Stimulated activated CD4-positive, alpha-beta T cell treated with anti-CD3 and anti-CD28 coated beads, TNF-alpha, amount 100 ng/mL, for 4 hours (primary cell): ENCODE measurements at places on chromosomes 5 and 9.

DNA sequence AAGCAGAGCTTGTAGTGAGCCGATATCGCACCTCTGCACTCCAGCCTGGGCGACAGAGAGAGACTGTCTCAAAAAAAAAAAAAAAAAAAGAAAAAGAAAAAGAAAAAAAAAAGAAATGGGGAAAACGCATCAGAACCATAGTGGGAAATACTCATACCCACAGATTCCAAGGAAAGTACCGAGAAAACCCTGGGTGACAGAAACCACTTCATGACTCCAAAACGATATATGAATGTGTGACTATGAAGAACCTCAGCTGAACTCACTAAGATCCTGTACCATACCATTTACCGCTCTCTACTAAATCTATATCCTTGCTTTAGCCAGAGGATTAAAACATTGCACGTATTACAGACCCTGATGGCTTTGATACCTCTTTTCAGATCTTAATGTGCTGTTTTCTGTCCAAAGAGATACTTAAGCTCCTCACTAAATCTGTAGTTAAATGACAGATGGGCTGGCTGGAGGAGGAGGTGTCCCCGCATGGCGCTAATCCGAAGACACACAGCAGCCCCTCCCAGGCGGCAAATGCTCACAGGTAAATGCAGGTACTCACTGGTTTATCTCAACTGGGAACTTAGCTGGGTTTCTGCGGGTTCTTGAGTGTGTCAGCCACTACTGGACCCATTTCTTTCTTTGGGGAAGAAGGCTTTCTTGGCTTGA, 2.8 kb downstream of the LPCAT1 start:
- DNase-seq = no peak

- DNase-seq = no peak
Measured at GRCh38 chr5:106699796-106700195, 970.9 kb downstream of the EFNA5 start.

DNA sequence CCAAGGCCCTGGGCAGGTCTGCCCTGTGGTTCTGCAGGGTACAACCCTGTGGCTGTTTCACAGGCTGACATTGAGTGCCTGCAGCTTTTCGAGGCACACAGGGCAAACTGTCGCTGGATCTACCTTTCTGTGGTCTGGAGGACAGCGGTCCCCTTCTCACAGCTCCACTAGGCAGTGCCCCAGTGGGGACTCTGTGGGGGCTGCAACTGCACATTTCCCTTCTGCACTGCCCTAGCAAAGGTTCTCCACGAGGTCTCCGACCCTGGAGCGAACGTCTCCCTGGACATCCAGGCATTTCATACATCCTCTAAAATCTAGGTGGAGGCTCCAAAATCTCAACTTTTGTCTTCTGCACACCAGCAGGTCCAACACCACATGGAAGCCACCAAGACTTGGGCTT, 1645.2 kb upstream of the CDH6 start:
- no peak for DNase-seq

- DNase-seq = no peak
Measured at GRCh38 chr9:17986595-17986994, 407.7 kb downstream of the SH3GL2 start.

- no peak for DNase-seq
Measured at GRCh38 chr5:157486221-157486681, 26.2 kb downstream of the NIPAL4 start.

DNA sequence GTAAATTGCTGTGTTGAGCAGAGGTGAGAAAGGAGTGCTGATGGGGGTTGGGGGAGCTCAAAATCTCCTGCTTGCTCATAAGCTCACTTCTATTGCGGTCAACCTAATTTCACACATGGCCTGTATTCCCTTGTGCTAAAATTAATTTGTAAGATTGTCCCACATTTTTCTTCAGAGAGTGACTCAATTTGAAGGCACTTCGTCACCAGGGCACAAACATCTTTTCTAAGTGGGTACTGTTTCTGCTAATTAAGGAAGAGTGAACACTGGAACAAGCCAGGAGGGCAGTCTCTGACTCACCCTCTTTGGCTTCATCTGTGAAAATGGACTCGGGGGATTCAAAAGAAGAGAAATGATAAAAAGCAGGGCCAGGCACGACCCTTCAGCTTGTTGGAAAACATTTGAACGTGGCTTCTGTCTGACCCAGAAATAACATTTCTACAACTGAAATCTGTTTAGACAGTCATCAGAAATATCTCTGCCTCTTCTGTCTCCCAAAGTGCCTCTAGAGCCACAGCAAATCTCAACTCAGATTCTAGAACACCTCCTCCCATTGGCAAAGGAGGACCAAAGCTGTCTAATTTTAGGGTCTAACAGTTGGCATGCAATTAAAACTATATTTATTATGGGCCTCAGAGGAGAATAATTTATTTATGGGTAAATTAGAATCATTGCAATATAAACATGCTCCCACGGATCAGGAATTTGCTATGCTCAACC, 49.8 kb downstream of the FEM1C start:
- DNase-seq = no peak

- DNase-seq = no peak
Measured at GRCh38 chr5:152083231-152083630, 158.6 kb upstream of the GLRA1 start.

DNA sequence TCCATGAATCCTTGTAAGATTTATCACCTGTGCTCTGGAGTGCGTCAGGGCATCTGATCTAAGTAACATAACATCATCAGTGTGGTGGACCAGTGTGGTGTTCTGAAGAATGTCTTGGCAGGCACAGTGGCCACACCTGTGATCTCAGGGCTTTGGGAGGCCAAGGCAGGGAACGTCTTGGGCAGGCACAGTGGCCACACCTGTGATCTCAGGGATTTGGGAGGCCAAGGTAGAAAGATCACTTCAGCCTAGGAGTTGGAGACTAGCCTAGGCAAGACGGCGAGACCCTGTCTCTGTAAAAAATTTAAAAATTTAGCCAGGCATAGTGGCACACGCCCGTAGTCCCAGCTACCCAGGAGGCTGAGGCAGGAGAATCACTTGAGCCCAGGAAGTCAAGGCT, 185.5 kb downstream of the CACNA1B start:
- DNase-seq = no peak

DNA sequence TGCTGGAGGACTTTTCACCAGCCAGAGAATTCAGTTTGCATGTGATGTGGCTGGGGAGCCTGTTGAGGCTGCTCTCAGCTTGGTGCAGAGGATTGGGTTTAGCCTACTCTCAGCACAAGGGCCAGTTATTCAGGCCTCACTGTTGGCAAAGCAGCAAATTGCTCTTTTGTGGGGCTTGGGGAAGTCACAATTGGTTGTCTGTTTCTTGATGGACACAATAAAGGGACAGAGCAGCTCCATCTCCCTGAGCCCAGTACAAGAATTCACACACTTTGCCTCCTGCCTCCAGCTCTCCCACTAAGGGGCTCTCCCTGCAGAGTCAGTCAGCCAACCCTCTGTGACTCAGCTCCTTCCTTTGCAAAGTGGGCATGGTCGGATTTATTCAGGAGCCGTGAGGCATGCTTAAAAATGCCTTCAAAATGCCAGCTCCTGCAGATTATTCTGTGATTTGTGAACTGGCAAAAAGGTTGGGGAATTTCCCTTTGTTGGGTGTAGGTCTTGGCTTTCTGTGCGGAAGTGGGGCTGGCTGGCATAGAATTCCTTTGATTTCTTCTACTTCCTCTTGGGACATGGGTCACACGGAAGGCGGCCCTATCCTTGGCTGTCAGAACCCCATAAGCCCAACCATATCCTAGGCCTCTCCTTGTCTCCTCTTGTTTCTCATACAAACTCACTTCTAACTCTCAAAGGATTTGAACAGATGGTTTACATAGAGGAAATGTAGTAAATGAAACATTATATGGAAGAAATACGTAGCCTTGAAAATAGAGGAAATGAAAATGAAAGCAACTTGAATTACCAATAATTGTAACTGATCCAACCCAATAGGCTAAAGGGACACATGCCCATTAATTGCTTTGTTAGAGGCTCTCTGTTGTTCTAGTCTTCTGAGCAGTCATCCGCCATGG, 118.7 kb upstream of the CD180 start:
- DNase-seq = no peak

DNA sequence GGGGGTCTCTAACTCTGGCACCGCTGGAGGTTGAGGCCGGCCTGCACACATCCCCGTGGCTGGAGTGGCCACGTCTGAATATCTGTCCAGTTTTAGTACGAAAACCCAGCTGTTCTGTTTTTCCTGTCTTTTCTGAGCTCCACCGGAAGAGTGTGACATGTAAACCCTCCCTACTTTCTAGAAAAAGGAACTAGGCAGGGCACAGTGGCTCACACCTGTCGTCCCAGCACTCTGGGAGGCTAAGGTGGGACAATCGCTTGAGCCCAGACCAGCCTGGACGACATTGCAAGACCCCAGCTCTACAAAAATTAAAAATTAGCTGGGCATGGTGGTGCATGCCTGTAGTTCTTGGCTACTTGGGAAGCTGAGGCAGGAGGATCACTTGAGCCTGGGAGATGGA, 8.2 kb upstream of the PHYKPL start:
- no peak for DNase-seq

GRCh38 chr5:511476-511875, 12.8 kb downstream of the SLC9A3 start:
- DNase-seq = no peak

DNA sequence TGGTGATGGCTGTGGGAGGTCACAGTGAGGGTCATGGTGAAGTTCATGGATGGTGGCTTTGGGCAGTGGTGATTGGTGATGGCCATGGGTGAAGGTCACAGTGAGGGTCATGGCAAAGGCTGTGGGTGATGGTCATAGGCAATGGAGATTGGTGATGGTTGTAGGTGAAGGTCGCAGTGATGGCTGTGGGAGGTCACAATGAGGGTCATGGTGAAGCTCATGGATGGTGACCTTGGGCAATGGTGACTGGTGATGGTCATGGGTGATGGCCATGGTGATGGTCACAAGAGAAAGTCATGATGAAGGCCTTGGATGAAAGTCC, 115.6 kb upstream of the IRX4 start:
- no peak for DNase-seq

DNA sequence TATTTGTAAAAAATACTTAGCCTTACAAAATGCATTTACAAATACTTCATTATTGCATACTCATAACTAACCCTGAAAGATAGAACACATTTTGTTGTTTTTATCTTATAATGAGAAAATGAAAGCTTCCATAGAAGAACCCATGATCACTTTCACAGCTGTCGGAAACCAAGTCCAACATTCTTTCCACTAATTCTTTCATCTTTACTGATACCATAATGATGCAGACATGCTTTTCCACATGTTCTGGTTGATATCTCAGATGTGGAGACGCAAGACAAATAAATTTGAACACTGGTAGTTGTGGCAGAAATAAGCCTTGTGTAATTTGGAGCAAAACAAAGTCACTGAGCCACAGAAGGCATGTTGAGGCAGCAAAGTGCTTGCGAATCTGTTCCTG, 136.0 kb downstream of the FBXO4 start:
- DNase-seq = no peak

DNA sequence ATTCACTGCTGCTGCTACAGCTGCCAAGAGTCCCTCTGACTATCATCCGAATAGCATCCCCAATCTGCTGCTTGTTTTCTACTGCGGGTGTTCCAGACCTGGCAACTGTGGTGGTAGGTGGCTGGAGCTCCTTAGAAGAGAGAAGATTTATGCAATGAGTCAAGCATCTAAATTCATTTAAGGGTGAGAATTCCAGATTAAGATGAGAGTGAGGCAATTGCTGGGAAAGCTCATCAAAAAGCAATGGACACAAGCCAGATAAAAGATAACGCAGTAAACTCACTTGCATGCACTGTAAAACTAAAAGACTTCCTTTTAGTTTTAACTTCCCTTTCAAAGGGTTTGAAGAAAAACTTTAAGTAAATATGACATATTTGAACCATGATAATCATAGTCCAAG, 3.9 kb downstream of the PLK2 start:
- DNase-seq = no peak

- DNase-seq = no peak
Measured at GRCh38 chr9:68533678-68534077, 7.0 kb downstream of the TMEM252 start.
